ENCODE measurements at places on chromosomes 2 and 18.

GRCh38 chr2:105371156-105371555 lies 27.7 kb downstream of the FHL2 start:
- DNase-seq: no peak

GRCh38 chr2:147398301-147398700 lies 446.5 kb upstream of the ACVR2A start:
- DNase-seq: no peak

GRCh38 chr2:157055660-157056199 lies 201.8 kb upstream of the GALNT5 start:
- DNase-seq: no peak

DNA sequence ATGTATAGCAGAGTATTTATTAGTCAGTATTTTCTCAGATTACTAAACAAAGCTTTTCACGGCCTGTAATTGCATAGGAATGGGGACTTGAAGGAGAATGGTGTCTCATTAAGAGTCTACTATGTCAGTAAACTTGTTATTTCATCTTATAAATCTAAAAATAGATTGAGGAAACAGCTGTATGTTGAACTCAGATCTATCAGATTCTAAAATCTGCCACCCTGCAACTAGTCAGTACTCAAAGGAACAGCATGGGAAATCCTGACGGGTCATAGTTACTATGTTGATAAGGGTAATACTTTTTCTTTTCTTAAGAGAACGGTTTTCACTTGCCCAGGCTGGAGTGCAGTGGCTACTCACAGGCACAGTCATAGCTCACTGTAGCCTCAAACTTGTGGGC lies 70.2 kb upstream of the EMILIN2 start:
- no peak for DNase-seq

DNA sequence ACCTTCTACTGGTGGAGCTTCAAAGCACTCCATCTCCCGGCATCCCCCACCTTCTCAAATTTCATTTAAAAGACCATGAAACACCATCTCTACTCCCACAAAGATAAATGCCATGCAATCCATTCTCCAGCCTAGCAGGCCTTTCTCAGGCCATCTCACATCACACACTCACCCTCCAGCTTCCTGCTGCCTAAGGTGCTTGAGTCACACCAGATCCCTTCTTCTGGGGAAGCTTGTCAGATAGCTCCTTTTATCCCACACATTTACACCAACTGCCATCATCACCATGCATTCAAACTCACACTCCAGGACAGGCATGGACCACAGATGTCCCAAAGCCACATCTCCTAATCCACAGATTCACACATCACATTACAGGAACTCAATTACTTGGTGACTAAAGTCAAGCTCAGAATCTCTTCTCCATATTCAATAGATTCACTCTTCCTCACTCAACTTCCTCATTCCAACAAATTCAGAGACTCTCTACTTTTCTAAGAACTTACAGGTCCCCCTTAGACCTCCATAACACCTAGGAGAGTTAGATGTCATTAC lies 292.5 kb downstream of the TNS1 start:
- DNase-seq: no peak

DNA sequence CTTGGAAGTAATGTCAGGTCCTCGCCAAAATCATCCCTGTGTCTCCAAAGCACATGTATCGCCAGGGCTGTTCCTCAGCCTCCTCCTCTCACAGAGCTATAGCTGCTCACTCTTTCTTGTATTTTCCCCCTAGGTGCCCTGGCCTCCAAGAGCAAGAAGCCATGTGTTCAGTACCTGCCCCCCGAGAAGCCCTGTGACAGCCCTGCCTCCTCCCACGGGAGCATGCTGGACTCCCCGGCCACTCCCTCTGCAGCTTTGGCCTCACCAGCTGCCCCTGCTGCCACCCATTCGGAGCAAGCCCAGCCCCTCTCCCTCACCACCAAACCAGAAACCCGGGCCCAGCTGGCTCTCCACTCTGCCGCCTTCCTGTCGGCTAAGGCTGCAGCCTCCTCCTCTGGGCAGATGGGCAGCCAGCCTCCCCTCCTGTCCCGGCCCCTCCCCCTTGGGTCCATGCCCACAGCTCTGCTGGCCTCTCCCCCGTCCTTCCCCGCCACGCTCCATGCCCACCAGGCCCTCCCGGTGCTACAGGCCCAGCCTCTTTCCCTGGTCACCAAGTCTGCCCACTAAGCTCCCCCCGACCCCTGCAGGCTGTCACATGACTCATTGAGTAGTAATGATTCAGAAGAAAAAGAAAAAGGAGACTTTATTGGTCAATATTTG lies 18.8 kb downstream of the TGOLN2 start:
- no peak for DNase-seq

- no peak for DNase-seq
Measured at GRCh38 chr18:43933177-43933576, 655.9 kb upstream of the SYT4 start.

GRCh38 chr2:43513216-43513615 lies 82.6 kb downstream of the THADA start:
- DNase-seq: no peak

DNA sequence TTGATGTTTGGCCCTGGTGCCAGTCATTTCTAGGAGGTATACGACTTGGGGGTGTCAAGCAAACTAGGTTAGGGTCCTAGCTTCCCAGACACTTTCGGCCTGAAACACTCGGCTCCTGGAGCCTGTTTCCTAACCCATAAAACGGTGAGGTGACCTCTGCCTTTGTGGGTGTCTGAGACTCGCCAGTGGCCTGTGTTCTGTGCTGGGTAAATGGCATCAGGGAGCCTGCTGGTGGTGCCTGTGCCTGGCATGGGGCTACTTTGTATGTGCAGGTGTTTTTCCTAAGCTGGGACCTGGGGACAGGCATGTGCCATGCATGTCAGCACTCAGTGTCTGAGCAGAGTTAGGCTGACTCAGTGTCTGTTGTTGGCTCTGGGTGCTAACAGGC lies 139.2 kb downstream of the GLI2 start:
- DNase-seq: no peak

GRCh38 chr2:109242654-109243331 lies 113.8 kb downstream of the SH3RF3 start:
- no peak for DNase-seq

DNA sequence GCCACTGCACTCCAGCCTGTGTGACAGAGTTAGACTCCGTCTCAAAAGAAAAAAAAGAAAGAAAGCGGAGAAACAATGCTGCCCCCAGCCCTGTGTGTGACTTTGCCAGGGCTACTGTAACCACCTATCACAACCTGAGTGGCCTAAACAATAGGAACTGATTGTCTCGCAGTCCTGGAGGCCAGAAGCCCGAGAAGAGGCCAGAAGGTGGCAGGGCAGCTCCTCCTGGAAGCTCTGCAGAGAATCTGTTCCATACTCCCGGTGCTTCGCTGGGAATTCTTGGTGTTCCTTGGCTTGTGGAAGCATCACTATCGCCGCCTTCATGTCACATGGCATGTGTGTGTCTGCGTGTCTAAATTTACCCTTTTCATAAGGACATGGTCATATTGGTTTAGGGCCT lies 14.4 kb upstream of the RAB17 start:
- DNase-seq: no peak

DNA sequence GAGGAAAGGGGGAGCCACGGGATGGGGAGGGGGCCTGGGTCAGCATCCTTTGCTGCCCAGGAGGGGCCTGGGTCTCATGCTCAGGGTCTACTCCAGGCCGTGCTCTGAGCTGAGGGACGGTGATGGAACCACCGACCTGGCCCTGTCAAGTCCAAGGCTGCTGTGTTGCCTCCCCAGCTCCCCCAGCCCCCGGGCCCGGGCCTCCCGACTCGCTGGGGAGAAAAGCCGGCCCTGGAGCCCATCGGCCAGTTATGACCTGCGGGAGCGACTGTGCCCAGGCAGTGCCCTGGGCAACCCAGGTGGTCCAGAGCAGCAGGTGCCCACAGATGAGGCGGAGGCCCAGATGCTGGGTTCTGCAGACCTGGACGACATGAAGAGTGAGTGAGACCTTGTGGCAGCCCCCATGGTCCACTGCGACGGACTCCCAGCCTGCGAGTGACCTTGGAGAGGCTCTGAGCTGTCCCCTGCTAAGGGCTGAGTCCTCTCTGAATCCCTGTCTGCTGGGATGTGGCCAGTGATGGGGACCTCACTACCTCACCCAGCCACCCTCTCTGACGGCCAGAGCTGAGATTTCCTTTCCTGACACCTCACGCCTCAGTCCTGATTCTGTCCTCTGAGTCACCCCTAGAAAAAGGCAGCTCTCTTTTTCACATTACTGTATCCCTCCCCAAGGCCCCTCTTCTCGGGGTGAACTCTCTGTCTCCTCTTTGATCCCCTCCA lies 2.7 kb downstream of the SLC4A3 start:
- DNase-seq: no peak

DNA sequence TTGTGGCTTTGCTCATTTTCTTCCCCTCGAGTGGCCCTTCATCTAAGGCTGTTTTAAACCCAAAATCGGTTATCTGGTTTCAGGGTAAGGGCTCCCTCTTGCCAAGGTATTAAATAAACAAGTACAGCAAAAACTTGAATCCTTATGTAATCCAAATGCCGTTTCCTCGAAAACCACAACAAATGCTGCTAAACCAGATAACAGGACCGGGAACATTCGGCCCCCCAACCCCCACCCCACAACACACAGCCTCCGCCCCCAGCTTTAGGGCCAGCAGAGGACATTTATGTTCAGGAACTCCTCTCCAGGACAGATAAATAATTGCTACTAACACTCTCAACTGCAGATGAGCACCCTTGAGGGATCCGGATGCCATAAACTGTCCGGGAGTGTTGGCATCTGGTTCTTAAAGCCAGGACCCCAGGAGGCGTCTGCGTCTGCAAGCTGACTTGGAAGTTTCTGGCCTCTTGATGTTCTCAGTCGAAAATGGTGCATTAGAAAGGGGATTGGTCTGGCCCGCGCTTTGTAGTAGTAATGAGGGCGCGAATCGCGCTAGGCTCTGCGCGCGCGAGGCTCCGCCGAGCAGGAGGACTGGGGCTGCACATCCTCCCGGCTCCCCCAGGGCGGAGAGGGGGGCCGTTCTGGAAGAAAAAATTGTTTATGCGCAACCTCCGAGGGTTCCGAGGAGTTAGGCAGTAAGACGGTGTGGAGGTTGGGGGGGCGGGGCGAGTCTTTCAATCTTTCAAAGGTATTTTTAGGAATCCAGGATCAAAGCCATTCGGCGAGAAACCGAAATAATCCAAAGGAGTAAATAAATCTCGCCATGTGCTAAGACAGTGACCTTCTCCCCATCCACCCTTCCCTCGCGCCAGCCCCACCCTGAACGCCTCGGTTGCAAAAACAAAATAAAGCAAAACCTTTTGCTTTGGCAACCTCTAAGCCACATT lies 3.9 kb upstream of the ID2 start:
- peak; percentile 50 for DNase-seq

- no peak for DNase-seq
Measured at GRCh38 chr2:42360493-42360889, 526 bp downstream of the COX7A2L start.

GRCh38 chr2:145199827-145200706 lies 680.1 kb upstream of the ZEB2 start:
- DNase-seq: no peak

- DNase-seq: no peak
Measured at GRCh38 chr2:213189001-213189899, 37.8 kb upstream of the IKZF2 start.

- DNase-seq: no peak
Measured at GRCh38 chr2:117755768-117756167, 58.7 kb upstream of the DDX18 start.

GRCh38 chr2:63614983-63615945 lies 26.5 kb downstream of the MDH1 start:
- DNase-seq: peak; percentile 53

GRCh38 chr18:74233933-74234325 lies 57.8 kb downstream of the CYB5A start:
- DNase-seq: no peak

- no peak for DNase-seq
Measured at GRCh38 chr2:241545523-241546473, 12.7 kb upstream of the BOK start.

GRCh38 chr2:86087936-86088850 lies 17.5 kb downstream of the POLR1A start:
- DNase-seq: no peak

DNA sequence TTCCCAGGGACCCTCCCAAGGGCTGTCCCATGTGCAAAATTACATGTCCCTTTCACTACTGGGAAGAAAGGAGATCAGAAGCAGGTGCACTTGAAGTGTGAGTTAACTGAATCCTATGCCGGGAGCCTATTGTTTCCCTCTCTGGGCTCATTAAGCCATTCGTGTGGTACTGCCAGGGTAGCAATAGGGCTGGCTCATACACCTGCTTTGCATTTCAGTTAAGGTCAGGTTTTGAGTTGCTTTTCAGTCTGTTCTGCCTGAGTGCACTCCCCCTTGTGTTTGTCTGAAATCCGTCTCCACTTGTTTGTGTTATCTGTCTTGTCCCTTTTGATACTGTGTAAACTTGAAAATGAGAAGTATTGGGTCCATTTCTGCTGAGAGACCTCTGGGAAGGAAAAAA lies 1232.6 kb upstream of the NRXN1 start:
- no peak for DNase-seq

- DNase-seq: no peak
Measured at GRCh38 chr2:28681158-28681571, 70.5 kb upstream of the PPP1CB start.

DNA sequence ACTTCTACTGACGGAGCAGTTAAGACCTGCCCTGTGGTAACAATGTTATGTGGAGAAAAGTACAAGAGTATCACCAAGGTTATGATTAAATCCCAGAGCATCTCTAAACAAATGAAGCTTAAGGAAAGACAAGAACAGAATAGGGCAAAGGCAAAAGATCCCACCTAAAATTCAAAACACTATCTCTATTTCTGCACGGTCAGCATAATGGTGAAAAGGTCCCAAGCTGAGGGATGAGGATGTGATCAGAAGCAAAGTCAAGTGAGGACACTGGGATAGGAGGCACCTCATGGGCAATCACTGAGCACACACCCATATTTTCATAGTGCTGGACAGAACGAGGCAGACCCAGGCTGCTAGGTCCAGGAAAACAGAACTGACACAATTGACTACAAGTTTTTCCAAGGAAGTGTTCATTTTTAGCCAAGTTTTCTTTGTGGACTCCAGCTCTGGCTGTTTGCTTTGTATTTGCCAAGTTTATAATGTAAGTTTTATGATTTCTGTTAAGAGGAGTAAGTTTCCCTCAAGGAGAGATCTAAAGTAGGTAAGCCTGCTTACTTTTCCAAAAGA lies 77.8 kb downstream of the NCKAP5 start:
- no peak for DNase-seq

DNA sequence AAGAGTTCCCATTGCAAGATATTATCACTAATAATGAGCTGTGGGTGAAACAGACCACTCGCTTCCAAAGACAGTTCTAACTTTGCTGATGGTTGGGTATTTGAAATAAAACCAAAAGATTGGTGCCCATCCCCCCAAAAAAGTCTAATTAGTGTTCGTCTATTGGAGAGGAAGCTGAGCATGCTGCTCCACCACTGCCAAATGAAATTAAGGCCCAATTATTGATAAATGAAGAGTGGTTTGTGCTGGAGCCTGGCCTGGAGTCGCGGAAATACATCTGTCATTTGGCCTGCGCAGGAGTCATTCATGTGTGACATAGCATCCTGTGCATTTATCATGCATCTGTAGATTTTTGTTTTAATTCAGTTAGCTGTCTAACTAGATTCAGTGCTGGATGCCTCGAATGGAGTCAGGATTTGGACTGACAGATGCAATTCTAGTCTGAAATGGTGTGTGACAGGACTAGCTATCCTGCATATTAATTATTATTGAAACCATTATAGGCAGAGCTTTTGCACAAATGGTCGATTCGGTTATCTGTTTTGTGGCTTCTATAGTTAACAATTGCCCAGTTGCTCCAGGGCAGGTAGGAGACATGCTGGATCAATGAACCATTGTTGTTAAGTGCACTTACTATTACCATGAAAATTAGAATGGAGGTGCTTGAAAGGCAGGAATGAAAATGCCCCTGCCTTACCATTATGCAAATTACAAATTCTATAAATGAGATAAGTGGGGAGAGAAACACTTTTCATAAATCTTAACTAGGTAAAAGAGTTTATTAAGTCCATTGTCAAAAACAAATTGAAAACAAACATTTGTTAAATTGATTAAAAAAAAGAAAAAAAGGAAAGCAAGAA lies 450.4 kb upstream of the TCF4 start:
- DNase-seq: no peak

Data from HuH-7.5 (cell line).